ENCODE measurements at places on chromosomes 6 and 20.

DNA sequence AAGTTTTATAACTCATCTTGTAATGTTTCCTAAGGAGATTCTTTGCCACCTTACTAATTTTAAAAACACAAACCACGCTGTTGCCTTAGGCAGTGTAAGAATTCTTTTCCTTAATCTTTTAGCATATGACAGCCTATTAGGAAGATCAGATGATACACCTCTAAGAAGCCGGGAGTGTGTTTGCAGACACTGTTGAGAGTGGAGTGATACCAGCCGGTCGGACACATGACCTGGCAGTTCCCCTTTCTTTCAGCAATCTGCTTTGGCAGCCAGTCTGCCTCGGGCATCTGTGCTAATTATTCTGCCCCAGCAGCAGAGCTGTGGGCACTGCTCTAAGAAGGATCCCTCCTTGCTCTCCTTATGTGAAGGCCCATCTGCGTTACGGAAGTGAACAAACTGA, 50.9 kb downstream of the PLCB4 start:
- DNase-seq, result no peak

DNA sequence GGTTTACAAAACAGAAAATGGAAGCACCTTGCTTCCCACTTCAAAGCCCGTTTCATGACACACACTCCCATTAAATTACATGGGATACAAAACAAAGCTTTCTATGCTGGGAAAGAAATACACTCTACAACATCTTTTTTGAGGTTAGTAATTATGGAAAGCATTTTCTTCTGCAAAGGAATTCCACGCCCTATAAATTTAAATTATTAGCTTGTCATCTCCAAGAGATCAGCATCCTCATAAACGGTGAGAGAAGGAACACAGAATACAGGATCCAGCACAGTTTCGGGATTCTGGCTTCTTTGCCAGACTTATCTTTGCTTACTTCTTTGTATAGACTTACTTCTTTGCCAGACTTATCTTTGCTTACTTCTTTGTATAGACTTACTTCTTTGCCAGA, 1.3 kb upstream of the SMPDL3A start:
- DNase-seq, result no peak

DNA sequence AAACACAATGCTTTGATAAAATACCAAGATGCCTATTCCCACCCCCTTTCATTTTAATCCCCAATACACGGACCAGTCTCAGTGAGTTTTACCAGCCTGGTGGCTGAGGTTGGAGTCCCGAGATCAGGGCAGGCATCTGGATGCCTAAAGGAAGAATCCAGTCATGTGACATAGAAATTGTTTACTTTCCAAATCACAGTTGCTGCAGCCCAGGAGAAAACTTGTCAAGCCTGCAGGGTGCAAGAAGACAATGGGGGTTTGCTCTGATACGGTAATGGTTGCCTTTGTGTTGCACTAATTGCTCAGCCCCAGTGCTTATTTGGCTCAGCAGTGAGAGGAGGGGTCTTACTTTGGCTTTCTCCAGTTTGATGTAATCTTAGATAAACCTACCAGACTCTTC, 308.5 kb upstream of the POU3F2 start:
- no peak for DNase-seq

DNA sequence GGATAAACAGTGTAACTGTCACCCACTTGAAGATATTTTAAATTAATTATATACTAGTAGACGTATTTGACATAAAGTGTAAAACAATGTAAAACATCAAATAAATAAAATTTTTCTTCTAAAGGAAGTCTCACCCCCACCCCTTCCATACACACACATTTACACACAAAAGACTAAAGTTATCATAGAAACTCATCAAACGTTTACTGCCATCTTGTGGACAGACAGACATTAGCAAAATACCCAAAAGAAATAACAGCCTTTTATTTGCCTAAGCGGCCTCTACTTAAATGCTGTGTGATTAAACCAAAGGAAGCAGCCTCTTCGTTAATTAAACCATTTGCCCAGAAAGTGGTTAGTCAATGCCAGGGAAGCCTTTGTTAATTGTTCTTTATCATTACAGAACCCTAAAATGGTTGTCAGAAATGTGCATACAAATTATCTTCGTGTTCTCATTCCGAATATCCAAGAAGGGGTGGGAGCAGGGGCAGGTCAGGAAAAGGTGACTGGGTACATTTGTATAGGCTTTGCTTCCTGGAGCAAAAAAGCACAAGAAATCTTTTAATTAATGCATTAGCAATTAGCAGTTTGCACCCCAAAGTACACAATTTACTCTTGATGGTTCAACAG, 176.2 kb upstream of the SASH1 start:
- DNase-seq, result peak; percentile 46

- DNase-seq, result no peak
Measured at GRCh38 chr6:34305982-34306708, 57.3 kb upstream of the SMIM29 start.

- DNase-seq, result no peak
Measured at GRCh38 chr6:130557481-130558112, 191.8 kb downstream of the TMEM200A start.

GRCh38 chr6:23140871-23141270, 571.5 kb downstream of the HDGFL1 start:
- DNase-seq, result no peak

DNA sequence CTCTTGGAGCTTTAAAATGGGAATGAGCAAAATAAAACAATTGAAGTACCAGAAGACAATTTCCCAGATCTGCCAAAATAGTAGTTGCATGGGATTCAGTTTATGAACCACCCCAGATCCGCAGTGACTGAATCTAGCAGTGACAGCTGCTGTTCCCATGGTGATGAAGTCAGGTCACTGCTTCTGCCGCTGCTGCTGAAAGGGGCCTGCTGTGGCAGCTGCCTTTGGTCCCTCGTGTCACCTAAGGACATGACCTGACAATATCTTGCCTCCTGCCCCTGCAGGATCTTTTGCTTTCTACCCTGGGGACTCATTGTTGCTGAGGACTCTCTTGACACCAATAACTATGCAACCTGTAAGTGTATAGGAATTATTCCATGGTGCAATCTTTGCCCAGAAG, 34.3 kb upstream of the OGFRL1 start:
- no peak for DNase-seq

Measured in T-helper 2 cell (primary cell).